Kidney (tissue), 22 donors: ENCODE measurements at places on chromosomes 6 and 20. TPM values are rescaled to one million over a fixed set of nuclear protein-coding genes. Genes with fewer than 3 reads are reported as not detected.

Gene VNN1
- 7.5 TPM for total RNA-seq

Gene PTPRT
- 0.60 TPM for total RNA-seq

DNA sequence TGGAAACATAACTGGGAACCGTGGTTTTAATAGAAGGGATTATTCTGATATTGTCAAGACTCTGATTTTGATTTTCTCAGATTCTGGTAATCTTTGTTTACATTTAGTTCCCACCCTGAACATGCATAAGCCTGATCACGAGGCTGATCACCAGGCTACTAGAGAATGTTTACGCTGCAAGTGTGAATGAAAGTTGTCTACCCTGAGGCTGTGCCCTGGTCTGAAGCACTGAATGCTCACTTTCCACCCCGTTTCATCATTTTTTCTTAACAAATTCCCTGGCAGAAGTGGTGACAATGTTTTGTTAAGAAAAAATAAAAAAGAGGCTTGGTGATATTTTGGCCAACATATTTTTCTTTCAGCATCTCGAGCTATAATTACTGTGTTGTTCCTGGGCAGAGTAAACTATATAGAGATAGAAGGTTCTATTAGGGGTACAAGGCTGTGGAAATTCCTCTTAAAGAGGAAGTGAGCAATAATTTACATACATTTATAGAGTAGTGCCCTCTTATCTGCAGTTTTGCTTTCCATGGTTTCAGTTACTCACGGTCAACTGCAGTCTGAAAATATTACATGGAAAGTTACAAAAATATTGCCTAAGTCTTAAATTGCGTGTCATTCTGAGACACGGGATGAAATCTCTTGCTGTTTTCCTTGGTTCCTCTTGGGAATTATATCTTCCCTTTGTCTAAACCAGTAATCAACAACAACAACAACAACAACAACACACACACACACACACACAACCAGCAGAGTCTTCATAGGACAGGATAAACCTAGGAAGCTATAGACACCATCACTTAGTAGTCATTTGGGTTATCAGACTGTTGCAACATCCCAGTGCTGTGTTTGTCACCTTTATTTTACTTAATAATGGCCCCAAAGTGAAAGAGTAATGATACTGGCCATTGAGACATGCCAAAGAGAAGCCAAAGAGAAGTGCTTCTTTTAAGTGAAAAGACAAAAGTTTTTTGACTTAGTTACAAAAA is 566.6 kb upstream of the CITED2 start:
- DNase-seq: no peak

- DNase-seq: no peak
These were observed 518.3 kb upstream of the JAG1 start for GRCh38 chr20:11192106-11192505.

DNA sequence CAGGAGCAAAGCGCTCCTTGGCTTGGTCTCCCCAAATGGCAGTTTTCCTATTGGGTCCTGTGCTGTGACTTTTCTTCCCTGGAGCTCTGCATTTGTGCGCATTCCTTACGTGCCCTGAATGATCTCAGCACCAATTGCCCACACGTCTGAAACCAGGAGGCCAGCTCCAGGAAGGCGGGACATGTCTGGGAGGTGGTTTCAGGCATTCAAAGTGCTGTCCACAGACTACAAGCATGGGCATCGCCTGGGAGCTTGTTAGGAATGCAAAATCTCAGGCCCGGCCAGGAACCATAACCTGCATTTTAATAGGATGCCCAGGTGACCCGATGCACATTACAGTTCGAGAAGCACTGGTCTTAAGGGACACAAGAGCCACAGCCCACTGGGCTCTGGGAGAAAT is 239.6 kb downstream of the ANKRD60 start:
- no peak for DNase-seq

GRCh38 chr20:33064572-33065287 is 11.0 kb downstream of the BPIFB3 start:
- DNase-seq: no peak

- DNase-seq: peak; percentile 78
These were observed 66.6 kb upstream of the CCDC167 start for GRCh38 chr6:37566111-37566949.

- DNase-seq: no peak
These were observed 471.5 kb downstream of the EPM2A start for GRCh38 chr6:145263778-145264211.

GRCh38 chr20:19288636-19289035 is 76.2 kb downstream of the SLC24A3 start:
- DNase-seq: no peak

DNA sequence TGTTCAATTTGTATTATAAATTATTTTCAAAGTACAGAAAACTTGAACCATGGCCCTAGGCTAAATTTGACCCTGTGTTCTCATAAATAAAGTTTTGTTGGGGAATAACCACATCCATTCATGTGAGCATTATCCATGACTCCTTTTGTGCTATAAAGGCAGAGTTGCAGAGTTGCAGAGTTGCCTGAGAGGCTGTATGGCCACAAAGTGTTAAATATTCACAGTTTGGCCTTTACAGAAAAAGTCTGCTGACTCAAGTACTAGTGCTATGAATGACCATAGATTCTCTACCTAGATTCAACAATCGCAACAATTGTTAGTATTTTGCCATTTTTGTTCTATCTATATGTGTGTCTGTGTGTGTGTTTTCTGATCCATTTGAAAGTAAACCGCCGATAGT is 46.2 kb upstream of the BEND3 start:
- DNase-seq: no peak

DNA sequence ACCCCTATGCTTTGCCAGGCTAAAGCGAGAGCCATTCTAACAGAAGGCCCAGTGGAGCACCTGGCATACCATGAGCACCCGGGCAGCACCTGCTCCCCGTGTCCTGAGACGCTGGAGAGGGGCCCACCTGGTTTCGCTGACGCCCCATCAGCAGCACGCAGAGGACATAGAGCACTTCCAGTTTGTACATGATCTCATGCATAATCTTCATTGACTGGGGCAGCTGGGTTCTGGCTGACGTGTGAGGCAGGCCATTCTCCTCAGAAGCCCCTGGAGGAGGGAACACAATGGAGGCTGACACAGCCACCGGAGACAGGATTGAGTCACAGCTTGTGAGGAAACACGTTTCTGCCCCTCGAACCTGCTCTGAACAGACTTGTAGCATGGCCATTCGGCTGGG is 65.4 kb downstream of the MYH7B start:
- DNase-seq: no peak

DNA sequence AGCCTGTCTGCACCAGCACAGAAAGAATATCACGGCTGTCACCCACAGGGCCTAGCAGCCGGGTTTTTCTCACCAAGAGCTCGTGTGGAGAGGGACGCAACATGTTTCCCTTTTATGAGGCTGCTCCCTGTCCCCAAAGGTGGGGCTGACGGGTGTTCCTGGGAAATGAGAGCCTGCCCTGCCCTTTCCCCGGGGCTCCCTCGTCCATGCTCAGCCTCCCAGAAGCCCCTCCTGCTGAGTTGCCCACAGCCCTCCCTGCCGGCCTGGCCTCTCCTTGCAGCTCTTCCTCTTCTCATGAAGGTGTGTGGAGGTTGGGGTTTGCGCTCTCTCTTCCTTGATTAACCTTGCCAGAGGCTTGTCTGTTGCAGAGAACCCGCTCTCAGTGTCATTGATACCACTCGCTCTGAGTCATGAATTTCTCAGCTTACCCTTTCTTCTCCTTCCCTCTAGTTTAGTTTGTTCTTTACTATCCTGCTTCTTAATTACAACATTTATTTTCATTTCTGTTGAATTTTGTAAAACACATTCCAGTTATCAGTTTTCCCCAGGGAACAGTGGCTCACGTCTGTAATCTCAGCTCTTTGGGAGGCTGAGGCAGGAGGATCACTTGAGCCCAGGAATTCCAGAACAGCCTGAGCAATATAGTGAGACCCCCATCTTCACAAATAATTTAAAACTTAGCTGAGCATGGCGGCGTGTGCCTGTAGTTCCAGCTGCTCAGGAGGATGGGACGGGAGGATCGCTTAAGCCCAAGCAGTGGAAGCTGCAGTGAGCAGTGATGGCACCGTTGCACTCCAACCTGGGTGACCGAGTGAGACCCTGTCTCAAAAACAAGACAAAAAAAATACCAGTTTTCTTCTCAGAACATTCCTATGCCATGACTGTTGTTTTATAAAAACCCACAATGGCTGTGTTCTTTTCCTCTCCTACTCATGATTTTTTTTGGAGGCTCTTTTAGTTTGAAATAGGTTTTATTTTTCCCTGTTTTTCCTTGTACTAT is 103.8 kb downstream of the TMEM242 start:
- DNase-seq: no peak
